Stimulated activated CD4-positive, alpha-beta T cell treated with anti-CD3 and anti-CD28 coated beads, Interleukin-15, amount 100 ng/mL, for 48 hours (primary cell): ENCODE measurements at places on chromosomes 4 and X.

DNA sequence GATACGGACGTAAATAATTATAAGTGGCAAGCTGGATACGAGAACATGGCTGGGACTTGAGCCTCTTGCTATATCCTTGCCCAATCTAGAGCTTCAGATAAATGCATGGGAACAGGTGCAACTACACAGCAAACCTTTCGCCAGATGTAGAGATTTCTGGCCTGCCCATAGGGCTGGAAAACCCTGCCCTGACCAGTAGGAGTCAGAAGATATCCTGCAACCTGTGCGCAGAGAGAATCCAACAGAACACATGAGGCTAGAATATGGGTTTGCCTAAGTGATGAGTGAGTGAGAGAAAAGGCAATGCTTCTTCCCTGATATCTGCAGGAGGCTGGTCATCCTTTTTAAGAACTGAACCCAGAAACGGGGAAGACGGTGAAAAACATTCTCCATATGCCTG, 805.3 kb upstream of the TENM3 start:
- no peak for DNase-seq

GRCh38 chr4:183773790-183774189, 114.7 kb downstream of the TRAPPC11 start:
- DNase-seq, result no peak

DNA sequence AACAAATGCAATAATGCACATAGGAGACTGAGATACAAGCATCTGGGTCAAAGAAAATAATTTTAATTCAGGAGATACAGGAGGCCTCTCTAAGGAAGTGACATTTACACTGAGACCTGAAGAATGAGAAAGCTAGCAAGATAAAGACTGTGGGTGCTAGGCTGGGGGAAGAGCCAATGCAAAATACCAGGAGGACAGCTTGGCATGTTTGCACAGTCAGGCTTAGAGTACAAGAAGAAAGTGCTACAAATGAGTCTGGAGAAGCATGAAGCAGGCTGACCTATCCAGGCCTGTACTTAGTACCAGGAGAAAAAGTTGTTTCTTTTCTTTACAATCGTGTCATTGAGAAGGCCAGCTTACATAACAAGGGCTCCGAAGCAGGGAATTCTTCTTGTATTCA, 56.9 kb downstream of the GABRB1 start:
- no peak for DNase-seq

DNA sequence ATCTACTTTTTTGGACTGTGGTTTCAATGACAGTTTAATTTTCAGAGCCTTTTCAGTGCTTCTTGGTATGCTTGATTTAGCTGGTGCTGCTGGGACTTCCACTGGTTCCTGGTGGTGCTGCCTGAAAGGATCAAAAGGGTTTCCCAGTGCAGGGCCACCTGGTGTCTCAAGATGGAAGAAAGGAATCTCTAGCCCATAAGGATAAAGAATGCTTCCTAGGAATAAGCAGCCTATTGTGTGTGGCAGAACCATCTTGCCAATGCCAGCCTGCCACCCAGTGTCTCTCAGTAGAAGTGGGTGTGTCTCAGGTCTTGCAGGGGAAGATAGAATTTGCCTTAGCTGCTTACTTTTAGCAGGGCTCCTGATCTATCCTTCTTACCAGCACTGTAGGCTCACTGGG, 15.0 kb upstream of the RAI2 start:
- no peak for DNase-seq

DNA sequence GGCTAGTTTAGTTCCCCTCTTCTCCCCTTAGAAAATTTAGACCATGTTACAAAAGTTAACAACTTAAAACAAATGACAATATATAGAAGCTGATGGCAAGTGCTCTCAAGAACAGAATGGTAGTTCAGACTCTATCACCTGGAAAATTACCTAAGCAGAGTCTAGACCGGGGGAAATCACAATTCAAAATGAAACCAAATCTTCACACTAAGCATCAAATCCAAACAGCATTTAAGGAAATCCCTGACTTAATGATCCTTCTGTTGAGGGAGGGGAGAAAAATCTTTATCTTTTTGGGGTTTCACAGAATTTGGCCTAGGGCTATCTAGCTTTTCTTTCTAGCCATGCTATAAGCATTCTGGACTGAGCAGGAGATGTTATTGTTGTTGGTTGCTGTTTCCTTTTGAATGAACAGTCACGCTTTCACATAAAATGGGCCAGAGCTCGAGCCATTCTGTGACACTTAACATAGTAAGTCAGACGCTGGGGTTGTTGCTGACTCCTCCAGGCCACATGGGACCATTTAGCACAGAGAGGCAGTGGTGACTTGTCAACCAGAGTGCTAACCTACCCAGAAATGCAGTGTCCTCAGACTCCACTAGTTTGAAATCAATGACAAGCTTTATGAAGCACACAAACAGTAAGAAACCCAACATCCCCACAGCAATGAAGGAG, 16.0 kb upstream of the LSM6 start:
- DNase-seq, result no peak

GRCh38 chrX:133983974-133984845, 1.2 kb downstream of the GPC3 start:
- DNase-seq, result no peak

GRCh38 chr4:177957596-177958360, 515.5 kb upstream of the AGA start:
- no peak for DNase-seq

GRCh38 chrX:40102393-40103381, 4.9 kb upstream of the BCOR start:
- DNase-seq, result no peak

DNA sequence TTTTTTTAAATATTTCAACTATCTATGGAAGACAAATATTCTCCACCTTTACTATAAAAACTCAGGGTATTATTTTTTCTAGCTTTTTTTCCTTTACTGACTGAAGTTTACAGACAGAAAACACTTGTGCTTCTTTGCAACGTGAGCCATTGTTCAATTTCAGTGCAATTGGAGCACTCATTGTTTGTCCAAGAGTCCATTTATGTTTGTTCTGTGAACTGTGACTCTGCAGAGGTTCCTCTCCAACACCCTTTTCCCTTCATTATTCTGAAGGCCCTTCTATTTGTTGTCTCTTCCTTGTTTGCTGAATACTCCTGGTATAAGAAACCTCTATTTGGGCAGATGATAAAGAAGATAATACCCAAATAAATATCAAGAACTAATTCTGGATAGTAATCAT, 37.4 kb downstream of the DAPP1 start:
- no peak for DNase-seq

DNA sequence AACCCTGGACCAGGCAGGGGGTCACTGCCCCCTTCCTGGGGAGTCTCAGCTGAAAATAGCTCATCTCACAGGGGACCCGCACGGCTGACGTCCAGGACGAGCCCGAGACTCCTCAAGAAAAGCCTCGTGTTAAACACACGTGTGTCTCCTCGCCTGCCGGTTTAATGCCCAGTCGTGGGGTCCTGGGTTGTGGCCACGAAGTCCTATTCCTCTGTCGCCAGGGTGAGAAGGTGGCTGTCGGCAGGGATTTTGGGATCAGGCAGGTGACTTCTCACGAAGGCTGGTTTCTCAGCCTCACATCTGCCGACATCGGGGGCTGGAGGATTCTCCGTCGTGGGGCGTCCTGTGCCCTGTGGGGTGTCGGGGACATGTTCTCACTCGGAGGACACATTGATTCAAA, 44.3 kb upstream of the PPP2R3B start:
- no peak for DNase-seq

- DNase-seq, result no peak
These were observed 23.2 kb downstream of the HDX start for GRCh38 chrX:84479086-84479485.

DNA sequence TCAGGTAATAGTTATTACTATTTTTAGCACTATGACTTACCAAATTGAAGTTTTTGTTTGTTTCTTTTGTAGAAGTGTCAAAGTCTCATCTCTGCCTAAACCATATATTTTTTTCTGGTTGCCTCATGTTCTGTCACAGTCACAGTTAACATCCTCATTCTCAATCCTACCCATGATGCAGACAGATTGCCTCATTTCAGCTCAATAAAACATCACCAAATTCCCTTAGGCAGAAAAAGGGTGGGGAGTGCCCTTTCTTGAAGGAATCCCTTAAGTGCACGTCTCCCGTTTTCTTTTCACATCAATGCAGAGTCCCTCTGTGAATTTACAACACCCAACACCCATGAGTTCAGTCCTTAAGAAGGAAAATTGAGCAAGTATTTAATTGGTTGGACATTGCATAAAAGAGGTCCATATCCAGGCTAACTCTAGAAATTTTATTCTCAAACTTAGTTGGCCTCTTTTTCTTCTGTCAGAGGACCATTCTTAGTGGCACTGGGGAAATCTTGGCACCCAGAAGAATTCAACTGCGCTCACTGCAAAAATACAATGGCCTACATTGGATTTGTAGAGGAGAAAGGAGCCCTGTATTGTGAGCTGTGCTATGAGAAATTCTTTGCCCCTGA, 103.7 kb upstream of the BMPR1B start:
- no peak for DNase-seq

DNA sequence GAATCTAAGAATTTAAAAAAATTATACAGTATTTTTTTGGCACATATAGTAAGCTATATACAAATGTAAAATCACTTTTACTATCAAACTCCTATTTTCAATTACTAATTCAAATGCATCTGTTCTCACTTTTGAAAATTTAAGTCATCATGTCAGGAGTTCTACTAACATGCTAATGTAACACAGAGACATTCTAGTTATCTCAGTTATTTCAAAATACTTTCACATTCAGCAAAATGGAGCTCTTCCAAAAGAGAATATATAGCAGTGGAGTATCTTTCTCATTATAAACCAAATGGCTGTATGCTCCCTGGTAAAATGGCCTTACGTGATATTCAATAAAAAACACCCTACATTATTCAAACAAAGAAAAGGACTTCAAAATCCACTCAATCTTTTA, 42.3 kb downstream of the RFC1 start:
- no peak for DNase-seq

DNA sequence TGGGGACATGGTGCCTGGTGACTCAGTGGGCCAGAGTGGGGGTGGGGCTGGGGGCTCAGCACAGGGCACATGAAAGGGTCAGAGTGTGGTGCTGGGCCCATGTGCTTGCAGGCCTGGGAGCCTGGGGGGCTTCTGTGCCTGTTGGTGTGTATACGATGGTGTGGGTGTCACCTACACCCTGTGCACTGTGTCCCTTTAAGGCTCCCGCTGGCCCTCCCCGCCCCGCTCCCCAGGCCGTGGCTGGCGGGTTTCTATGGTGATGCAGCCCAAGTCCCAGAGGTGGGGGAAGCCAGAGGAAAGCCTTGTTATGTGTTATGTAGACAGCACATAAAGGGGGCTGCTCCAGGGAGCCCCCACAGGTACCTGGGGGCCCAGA, 5.5 kb downstream of the L1CAM start:
- no peak for DNase-seq

- no peak for DNase-seq
These were observed 25.3 kb upstream of the ARHGEF38 start for GRCh38 chr4:105527081-105527480.

GRCh38 chr4:48205626-48206025, 64.0 kb downstream of the TEC start:
- no peak for DNase-seq

DNA sequence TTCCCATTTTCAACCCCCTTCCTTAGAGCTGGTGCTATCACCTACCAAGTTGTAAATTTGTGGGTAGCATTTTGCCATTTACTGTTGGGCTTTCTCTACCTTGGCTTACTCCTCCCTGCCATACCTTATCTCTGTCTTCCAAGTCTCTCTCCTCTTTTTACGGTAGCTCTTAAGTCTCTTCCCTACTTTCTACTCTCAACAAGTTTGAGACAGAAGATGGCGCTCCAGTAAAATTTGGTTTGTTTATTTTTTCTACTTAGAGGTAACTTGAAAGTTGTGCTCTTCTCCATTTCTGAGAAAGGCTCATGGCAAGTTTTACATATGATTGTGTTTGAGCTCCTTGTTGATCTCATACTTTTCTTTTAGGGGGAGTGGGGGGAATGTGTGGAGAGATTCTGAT, 1508.1 kb downstream of the TECRL start:
- no peak for DNase-seq

GRCh38 chr4:173014113-173014558, 154.5 kb upstream of the GALNT7 start:
- DNase-seq, result no peak

GRCh38 chr4:98406819-98407218, 145.6 kb downstream of the RAP1GDS1 start:
- no peak for DNase-seq

- no peak for DNase-seq
These were observed 65.9 kb downstream of the WWC2 start for GRCh38 chr4:183164963-183165362.

DNA sequence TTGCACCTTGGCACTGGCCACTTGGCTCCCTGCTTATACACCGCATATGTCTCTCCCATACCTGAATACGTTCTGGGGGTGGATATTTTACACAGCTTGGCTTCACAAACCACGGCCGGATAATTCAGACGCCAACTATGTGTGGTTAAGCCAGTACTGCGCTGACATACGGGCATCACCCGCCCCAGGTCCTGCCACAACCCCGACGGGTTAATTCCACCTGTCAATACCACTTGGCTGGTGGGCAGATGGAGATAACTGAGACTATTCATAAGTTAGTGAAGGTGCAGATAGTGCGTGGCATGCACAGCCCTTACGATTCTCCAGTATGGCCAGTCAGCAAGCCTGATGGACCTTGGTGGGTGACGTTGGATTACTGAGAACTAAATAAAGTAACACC, 696.3 kb upstream of the AGA start:
- DNase-seq, result no peak

GRCh38 chr4:176340871-176341685, 21.3 kb downstream of the SPCS3 start:
- no peak for DNase-seq

GRCh38 chr4:10273030-10273429, 156.4 kb upstream of the WDR1 start:
- no peak for DNase-seq

DNA sequence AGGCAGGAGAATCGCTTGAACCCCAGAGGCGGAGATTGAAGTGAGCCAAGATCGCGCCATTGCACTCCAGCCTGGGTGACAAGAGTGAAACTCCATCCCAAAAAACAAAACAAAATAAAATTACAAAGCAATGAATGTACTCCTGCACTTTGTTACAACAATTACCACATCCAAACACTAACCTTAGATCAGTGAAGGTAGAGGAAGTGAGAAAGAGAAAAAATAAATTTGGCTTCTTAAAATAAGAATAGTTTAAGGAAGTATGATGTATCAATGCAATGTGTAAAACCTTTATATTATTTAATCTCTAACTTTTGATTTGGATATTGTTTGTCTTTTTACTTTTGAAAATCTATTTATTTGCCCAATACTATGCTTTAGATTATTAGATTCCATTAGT, 21.7 kb upstream of the CSN1S1 start:
- no peak for DNase-seq

DNA sequence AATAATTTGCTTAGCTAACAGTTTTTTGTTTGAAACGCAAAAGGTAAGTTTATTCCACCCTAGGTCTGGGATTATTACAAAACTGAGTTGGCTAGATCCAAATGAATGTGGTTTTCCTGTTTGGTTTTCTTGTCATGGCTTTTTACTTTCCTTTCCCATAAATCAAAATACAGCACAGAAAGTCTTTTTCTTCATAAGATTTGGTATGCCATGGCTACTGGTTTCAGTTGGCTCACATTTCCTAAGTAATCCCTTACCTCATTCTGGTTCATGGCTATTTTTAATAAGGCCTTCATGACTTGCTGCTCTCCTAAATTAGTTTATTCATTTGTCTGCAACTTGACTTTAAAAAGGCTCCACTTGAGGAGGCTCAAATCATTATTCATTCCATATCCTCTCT, 12.9 kb upstream of the PAK3 start:
- no peak for DNase-seq

- DNase-seq, result no peak
These were observed 55.9 kb downstream of the DCK start for GRCh38 chr4:71049395-71049794.
